CD4-positive, alpha-beta T cell treated with Interleukin-4 for 4 hours (primary cell): ENCODE measurements at places on chromosomes 6 and 20.
A peak's percentile ranks its signal among the peaks of the same experiment; 100 is the strongest.

DNA sequence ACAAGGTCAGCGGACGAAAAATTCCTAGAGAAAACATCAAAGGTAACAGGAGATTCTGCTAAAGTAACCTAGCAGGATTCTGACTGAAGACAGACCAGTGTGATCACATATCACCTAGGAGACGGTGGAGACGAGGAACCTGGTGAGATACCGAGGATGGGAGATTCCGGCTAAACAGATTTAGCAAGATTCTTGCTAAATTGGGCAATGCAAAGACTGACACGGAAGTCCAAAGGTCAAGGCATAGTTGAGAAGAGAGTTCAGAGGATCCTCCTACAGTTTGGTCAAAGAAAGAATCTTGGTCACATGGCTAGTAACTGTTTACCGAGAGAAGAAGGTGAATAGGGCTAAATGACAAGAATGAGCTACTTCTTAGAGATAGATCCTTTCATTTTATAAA lies 61.1 kb downstream of the TMEM170B start:
- peak; percentile 7 for DNase-seq

DNA sequence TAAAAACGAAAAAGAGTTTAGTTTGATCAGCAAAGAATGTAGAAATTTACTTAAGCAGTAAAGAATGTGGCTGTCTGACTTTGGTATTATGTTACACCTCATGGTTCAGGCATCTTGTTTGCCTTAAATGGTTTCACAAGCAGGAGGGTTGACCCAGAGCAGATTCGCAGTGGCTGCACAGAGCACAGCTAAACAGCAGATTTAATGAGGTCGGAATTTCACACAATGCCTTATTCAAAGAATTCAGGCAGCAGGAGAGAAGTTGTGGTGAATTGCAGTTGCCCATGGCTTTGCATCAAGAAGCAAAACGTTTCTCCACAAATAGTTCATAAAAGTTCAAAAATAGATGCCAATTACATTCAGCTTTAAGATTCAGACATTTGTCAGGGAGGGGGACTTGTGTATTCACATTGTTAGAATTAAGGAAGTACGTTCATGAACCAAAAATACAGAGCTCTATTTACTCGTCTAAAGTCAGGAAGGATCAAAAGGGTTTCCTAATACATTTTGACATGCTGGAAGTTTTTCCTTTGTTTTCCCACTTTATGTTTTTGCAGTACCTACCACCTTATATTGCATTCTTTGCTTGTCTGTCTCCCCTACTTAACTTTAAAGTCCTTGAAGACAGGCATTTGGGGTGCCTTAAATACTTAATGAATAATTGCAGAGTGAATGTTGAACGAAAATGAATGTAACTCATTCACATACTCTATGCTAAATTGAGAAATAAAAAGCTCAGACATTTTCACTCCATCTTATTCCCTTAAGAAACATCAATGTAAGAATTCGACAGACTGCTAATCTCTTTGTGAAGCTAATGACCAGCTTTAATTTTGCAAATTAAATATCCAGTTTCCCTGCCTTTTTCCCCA lies 1163.6 kb upstream of the CITED2 start:
- DNase-seq = no peak

DNA sequence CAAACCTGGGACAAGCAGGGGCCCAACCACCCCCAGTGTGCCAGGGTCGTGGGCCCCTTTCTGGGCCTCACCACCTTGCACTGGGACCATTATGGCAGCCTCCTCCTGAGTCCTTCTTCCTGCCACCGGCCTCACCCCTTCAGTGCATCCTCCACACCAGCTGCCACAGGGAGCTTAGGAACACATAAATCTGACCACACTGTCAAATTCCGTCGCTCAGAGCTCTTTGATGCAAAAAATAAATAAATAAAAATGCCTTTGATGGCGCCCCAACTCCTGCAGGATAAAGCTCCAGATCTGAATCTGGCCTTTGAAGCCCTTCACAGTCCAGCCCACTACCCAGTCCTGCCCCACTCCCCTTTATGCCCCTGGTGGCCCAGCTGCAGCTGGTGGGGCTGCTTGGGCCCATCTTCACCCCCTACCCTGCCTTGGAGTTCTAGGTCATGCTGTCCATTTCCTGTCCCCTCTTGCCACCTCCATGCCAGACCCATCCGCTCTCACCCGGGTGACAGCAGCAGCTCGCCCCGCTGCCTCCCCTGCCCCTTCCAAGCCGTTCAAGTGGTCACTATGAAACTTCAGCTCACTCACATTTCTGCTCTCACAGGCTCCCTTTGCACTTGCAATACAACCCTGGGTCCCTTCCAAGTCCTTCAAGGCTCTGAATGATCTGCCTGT lies 16.0 kb downstream of the MYH7B start:
- no peak for DNase-seq

- DNase-seq = no peak
These were observed 8.7 kb upstream of the ZSCAN12 start for GRCh38 chr6:28408076-28408802.

DNA sequence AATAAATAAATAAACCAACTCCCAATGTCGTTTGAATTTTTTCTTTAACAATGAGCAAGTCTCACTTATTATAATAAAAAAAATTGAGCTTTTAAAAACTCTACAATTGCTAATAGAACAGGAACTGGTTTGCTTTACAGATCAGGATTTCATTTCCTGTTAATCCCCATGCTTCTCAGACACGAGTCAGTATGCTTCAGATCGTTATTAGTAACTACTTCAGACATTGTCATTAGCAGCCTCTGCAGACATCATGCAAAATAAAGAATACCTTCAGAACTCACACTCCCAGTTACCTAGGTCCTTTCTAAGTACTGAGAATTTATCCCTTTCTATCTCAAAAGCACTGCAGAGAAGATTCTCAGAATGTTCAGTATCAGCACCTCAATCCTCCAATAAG lies 10.0 kb upstream of the FAM210B start:
- DNase-seq = no peak

GRCh38 chr6:134267917-134268361 lies 50.0 kb downstream of the SGK1 start:
- DNase-seq = no peak

- DNase-seq = no peak
These were observed 230.9 kb upstream of the CITED2 start for GRCh38 chr6:139605350-139605749.

DNA sequence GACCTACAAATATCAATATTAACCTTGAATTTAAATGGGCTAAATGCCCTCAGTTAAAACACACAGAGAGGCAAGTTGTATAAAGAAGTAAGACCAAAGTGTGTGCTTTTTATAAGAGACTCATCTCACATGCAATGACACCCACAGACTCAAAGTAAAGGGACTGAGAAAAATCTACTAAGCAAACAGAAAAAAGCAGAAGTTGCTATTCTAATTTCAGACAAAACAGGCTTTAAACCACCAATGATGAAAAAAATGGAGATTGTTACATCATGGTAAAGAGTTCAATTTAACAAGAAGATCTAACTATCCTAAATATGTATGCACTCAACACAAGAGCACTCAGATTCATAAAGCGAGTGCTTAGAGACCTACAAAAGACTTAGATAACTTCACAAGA lies 741.9 kb upstream of the MARCKS start:
- no peak for DNase-seq

DNA sequence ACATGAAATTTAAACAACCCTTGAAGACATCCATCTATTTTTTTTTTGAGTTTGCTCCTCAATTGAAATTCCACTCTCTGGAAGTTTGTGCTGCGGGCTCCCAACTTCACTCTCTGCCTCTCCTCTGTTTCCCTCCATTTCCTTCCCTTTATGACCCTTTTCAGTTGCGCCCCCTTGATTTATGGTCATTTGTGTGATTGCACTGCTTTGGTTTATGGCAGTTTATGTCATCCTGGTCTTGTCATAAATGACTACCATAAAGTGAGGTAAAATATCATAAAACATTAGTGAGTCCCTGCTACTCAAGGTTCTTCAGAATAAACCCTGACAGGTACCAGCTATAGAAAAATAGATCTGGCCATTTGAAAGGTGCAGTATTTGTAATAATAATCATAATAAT lies 348.3 kb upstream of the ZFP64 start:
- no peak for DNase-seq

- DNase-seq = no peak
These were observed 57.8 kb downstream of the SLC22A23 start for GRCh38 chr6:3398755-3399696.

- DNase-seq = no peak
These were observed 125.4 kb downstream of the SH3BGRL2 start for GRCh38 chr6:79756496-79756895.

DNA sequence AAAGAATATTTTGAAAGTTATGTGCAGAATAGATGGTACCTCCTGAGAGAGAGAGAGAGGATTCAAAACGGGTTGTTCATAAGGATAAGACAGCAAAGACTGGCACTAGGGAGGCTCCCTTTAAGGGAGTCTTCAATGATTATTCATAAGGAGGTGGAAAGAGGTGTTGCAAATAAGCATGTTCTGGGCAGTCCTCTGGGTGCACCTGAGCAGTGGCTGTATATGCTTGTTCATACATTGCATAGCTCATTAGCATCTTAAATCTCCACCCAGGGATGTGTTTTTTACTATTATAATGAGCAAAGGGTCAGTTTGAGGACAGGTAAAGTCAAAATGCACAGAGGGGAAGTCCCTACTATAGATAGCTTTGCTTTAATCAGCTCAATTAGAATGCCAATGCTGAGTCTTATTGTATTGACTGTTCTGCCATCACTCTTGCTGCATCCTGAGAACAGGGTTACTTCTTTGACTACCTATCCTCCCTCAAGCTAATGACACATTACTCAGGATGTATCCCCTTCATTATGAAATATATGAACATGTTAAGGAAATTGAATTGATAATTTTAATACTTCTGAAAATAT lies 10.0 kb upstream of the SIRPG start:
- no peak for DNase-seq

DNA sequence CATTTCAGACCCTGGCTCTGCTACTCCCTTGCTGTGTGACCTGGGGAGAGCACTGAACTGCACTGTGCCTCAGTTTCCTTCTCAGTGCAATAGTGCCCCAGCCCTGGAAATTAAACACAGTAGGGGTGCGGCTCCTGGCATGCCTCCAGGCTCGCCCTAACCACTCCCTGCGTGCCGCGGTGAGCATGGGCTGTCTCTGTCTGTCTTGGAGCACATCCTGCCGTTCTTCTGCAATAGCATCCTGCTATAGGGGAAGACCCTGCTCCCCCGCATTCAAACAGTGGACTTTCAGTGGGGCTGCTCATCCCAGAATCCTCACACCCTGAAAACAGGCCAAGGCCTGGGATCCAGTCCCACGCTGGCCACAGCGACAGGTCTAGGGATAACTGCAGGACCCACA lies 129.5 kb downstream of the FOXC1 start:
- no peak for DNase-seq

DNA sequence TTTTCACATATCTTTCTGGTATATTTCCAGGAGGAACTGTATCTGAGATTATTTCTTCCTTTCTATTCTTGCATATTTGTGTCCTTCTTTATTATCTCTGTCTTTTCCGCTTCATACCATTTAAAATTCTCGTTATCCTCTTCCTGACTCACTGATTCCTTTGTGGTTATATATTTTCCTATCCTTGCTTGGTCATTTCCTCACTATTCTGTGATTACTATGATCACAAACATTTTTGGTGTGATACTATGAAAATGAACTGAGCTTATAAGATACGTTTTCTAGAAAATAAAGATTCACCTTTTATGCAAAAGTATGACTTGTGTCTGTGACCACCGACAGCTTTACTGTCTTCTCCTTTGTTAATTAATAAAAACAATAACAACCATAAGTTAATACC lies 26.5 kb upstream of the MYCT1 start:
- DNase-seq = no peak

- no peak for DNase-seq
These were observed 557.2 kb upstream of the JAG1 start for GRCh38 chr20:11230999-11231398.

- peak; percentile 65 for DNase-seq
These were observed 77.9 kb downstream of the TNFAIP3 start for GRCh38 chr6:137944793-137945498.

DNA sequence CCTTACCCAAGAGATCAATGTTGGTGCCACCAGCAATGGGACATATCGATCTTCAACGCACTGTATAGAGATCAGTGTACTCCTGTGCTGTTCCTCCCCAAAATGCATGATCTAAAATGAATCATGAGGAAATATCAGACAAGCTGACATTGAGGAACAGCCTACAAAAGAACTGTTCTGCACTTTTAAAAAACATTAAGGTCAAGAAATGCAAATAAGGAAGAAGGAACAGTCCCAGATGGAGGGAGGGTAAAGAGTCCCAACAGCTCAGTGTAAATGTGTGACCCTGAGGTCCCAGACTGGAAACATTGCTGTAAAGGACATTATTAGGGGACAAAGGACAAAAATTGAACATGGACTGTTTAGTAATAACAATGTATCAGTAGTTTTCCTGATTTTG lies 24.3 kb upstream of the XRN2 start:
- no peak for DNase-seq

DNA sequence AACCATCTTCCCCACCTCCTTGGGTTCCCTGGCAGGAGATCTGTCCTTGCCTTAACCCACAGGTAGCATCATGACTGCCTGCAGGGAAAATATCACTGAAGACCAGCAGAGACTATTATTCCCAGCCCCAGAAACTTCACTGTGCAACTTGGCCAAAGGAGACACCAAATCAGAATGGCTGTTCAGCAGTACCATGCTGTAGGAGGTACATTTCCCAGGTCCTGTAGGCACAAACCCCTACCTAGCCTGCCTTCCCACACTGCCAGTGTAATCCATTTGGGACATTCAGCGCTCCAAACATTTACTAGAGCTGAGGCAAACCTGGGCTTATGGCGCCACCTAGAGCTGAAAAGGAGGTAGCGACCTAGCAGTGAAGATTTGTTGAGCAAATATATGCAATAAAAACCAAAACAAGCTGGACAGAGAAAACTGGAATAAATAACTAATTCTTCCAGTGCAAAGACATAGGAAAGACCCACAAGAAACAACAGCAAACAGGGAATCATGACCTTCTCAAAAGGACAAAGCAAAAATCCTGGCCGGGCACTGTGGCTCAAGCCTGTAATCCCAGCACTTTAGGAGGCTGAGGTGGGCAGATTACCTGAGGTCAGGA lies 60.3 kb downstream of the VTA1 start:
- peak; percentile 52 for DNase-seq

DNA sequence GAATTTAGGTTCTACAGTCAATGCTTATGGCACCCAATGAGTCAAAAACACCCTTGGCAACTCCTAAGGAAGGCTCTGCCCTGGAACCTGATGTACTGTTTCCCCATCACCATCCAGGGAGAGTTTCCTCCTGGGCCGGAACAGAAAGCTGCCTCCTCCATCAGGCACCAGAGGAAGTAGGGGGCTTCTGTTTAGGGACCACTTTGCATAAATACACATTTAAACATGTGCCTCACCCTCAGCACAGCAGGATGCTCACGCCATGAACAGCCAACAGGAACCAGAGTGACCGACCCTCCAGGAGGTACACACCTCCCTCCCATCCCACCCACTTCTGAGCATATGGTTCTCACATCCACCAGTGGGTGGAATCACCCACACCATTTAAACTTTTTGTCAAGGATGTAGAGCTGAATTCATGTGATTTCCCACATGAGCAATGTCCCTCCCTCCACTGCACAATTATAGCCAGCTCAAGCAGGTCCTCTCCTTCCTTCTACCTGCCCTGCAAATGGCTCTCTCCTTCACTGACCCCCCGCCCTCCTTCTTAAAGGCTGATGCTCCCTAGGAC lies 14.8 kb downstream of the DDRGK1 start:
- DNase-seq = no peak
